ENCODE measurements at places on chromosomes 7 and 10. TPM values are rescaled to one million over a fixed set of nuclear protein-coding genes. Genes with fewer than 3 reads are reported as not detected.

- DNase-seq, result no peak
Observed at GRCh38 chr7:130595986-130596385, 72.6 kb downstream of the COPG2 start.

- DNase-seq, result no peak
Observed at GRCh38 chr7:25444991-25445390, 216.7 kb upstream of the NPVF start.

- peak; percentile 7 for DNase-seq
Observed at GRCh38 chr10:131477457-131478121, 166.1 kb upstream of the TCERG1L start.

LRRC18 gene
- total RNA-seq, result not detected

PNLIPRP2 gene
- not detected for total RNA-seq

- no peak for DNase-seq
Observed at GRCh38 chr7:132451161-132451560, 125.1 kb downstream of the PLXNA4 start.

SPDYE16 gene
- total RNA-seq, result not detected

DNA sequence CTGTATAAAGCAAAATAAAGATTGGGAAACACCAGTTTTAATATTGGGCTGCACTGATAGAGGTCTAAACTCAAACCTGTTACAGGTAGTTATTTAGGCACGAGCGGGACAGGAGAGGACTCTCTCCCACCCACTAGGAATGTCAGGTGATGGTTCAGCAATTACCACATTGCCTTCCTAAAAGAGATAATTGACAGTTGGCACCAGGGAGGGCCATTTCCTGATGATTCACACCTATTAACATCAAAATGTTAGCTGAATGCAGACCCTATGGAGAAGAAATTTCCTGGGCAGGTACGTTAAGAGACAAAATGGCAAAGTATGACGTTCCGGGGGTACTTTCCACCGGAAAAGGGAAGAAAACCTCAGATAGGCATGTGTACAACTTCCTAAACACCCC is 272.6 kb downstream of the SDHAF3 start:
- DNase-seq, result no peak

DNA sequence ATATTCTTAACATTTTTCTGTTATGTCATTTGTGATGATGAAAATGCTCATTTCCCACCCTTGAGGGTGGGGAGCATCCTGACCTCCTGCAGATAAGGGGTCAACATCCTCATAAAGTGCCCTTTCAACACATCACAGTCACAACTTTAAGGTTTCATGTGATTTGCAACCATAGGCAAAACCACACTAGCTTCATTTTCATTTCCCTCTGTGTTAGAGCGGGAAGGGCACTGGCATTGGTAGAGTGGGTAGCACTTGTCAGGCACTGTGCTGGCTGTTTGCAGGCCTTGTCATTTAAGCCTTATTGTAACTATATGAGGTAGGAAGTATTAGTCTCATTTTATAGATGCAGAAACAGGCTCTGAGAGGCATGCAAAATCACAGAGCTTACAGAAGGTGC is 39.8 kb downstream of the PSMC2 start:
- DNase-seq, result no peak

DNA sequence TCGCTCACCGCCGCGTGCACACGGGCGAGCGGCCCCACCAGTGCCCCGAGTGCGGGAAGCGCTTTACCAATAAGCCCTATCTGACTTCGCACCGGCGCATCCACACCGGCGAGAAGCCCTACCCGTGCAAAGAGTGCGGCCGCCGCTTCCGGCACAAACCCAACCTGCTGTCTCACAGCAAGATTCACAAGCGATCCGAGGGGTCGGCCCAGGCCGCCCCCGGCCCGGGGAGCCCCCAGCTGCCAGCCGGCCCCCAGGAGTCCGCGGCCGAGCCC is 3.3 kb downstream of the REPIN1 start:
- DNase-seq, result no peak

DNA sequence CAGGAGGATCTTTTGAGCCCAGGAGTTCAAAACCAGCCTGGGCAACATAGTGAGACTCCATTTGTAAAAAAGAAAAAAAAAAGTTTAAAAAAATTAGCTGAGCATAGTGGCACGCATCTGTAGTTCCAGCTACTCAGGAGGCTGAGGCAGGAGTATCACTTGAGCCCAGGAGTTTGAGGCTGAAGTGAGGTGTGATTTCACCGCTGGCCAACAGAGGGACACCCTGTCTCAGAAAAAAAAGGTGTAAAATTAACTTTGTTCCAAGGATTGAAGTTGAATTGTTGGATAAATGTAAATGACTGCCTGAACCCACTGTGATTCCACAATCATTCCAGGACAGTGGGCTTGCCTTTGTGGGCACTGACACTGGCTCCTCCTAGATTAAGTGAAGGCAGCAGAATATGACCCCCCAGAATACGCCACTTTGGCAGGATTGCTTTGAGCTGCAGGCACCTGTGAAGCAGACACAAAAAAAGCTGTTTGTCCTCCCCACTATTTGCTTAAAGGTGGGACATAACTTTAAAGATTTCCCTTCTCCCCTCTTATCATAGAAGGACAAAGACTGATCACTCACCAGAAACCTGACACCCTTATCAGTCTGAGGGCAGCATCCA is 57.2 kb upstream of the FOXI2 start:
- no peak for DNase-seq

CALHM1 gene
- total RNA-seq, result not detected

NODAL gene
- total RNA-seq, result not detected

GRCh38 chr7:107969856-107970255 is 33.1 kb downstream of the LAMB1 start:
- DNase-seq, result no peak

DNA sequence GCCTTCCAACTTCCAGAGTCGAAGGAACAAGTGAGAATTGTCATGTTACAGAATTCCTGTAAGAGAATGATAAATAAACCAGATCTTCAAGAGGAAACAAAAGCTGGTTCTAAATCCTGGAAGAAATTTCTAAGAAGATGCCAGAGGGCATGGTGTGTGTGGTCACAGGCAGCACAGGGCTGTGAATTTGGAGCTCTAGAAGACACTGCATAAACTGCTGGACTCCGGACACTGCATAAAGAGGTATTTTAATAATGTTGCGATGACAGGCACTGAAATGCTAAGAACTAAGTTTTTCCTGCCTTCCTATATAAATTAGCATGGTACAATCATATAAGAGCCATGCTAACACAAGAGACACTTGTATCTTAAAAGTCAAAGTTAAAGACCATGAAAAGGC is 86.0 kb downstream of the LARP4B start:
- DNase-seq, result no peak

BICC1 gene
- total RNA-seq, result 0.49 TPM

DNA sequence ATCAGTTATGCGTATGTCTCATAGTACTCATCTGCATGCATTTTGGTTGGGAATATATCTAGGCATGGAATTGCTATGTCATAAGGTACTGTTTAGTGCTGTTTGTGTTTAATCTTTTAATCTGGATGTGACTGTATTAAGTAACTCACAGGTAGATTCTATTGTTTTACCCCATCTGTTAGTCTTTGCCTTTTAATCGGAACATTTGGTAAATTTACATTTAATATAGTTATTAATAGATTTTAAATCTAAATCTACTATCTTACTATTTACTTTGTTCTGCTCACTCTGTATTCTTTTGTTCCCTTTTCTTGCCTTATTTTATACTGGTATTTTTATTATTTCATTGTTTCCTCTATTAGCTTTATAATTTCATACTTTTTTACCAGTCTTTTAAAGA is 10.6 kb upstream of the ITGA8 start:
- no peak for DNase-seq

C10orf120 gene
- not detected for total RNA-seq

GRCh38 chr7:92992483-92992882 is 125.3 kb downstream of the SAMD9 start:
- no peak for DNase-seq

PDLIM1 gene
- 21.0 TPM for total RNA-seq

GRCh38 chr10:91745090-91745831 is 53.0 kb upstream of the TNKS2 start:
- DNase-seq, result peak; percentile 22

RET gene
- total RNA-seq, result 0.02 TPM

DNA sequence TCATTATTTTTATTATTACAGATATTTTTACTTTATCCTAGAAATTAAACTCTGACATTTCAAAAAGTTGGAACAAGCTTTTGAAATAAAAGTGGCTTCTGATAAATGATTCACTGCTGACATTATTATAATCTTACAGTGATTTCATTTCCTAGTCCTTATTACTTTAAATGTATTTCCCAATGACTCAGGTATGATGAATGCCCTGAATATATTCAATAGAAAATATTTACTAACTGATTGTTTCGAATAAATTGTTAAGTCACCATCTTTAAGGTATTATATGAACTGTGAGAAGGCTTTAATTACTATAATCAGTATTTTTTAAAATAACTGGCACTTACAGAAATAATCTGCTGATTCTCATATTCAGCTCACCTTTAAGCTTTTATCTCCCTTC is 21.6 kb downstream of the DKK1 start:
- DNase-seq, result no peak

DNA sequence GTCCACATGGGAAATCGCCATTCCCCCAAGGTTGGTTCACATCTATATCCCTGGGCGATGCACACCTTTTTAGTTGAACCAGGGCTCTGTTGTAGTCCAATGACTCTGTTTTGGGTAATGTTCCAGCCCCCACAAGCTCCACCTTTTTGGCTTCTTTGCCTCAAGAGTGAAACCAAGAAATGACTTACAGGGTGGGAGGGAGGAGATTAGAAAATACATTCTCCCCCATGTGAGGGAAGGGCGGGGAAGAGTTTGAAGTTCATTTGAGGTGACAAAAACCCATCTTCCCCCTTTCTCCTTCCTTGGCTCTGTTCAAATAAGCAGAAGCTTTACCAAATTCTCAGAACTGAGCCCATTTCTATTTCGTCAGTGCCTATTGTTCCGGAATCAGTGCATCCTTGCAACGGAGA is 82.8 kb downstream of the GATA3 start:
- DNase-seq, result no peak

ASAH2 gene
- 5.7 TPM for total RNA-seq

BEND7 gene
- total RNA-seq, result 12.4 TPM

ACBD7 gene
- total RNA-seq, result 2.2 TPM

- DNase-seq, result no peak
Observed at GRCh38 chr7:3150027-3150426, 106.4 kb upstream of the CARD11 start.

DNA sequence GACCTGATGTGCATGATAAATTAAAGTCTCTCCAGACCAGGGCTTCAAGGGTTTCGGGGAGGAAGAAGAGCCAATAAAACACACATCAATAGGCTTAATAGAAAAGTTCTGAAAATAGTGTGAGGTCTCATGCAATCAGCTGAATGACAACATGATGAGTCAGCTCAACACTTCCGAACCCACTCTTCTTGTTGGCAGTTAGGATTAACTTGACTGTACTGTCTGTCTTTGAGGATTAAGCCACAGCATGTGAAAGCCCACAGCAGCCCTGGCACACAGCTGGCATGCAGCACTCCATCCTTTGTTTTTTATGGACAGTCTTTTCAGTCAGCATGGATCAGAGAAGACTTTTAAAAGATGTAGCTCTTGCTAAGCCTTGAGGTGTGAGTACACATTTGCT is 526.9 kb upstream of the VSTM2A start:
- no peak for DNase-seq

GRCh38 chr7:53398566-53398965 is 363.1 kb downstream of the POM121L12 start:
- no peak for DNase-seq

GRCh38 chr10:49448924-49449323 is 53.0 kb upstream of the DRGX start:
- no peak for DNase-seq

ANK3 gene
- 65.7 TPM for total RNA-seq

- no peak for DNase-seq
Observed at GRCh38 chr7:47847207-47847606, 101.1 kb downstream of the PKD1L1 start.

- DNase-seq, result no peak
Observed at GRCh38 chr7:31950091-31950755, 120.0 kb downstream of the PDE1C start.

DNA sequence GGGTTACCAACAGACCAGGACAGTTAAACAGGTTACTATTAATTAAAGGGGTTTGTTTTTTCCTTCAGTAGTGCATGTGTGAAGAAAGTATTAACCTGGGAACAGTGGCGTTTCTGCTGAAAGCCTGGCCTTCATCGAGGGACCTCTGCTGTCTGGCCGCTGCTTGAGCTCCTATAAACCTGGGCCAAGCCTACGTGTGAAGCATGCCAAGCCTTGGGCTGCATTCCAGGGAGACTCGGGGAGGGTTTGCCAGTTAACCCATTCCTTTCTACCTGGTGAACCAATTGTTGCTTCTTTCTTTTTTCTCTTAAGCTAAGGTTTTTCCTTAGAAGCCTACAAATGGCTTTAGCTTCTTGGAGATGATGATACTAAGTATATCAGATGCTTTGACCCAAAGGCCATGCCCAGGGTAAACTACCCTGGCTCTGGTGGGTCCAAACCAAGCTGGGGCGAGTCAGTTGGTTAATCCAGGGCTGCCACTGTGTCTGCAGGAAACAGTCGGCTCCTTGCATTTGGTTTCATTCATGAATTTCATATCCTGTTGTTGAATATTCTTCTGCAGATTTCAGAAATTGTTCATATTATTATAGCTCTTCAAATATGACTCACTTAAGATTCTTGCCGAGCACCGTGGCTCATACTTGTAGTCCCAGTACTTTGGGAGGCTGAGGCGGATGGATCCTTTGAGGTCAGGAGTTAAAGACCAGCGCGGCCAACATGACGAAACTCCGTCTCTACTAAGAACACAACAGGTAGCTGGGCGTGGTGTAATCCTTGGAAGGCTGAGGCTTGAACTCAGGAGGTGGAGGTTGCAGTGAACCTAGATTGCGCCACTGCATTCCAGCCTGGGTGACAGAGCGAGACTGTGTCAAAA is 23.8 kb downstream of the PFKP start:
- DNase-seq, result no peak

NUTM2A gene
- total RNA-seq, result 0.26 TPM

- DNase-seq, result no peak
Observed at GRCh38 chr10:30000802-30001571, 58.4 kb downstream of the JCAD start.

GRCh38 chr10:123549761-123550454 is 116.2 kb upstream of the GPR26 start:
- DNase-seq, result no peak

DNA sequence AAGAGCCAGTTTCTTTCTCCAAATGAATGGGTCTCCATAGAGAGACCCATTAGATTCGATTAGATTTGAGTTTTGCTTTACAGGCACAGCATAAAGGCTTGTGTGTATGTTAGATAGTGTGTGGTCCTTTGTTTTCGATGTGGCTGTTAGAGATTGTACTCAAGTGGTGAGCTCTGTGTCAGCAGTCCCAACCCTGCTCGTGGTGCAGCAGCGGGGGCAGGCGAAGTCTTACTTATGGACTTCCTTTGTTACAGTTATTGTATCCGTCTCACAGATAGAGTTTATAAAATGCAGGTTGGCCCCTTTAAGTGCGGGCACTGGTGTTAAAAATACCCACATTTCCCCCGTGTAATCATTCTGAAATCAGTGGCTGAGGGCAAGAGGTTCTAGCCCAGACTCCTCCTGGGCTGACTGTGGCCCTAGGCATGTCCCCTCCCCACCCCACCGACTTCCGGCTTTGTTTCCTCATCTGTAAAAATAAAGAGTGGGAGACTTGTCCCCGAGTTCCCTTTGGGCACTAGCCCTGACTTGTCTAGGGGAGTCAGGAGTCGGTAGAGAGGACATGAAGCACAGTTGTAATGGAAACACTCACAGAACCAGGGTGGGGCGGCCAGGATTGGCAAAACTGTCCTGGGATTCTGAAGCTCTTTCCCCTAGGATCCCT is 28.6 kb downstream of the MTURN start:
- DNase-seq, result no peak

- DNase-seq, result no peak
Observed at GRCh38 chr10:119362122-119362521, 154.8 kb downstream of the GRK5 start.
